ENCODE measurements at places on chromosomes 3 and 15. TPM values are rescaled to one million over a fixed set of nuclear protein-coding genes. Genes with fewer than 3 reads are reported as not detected.
A peak's percentile ranks its signal among the peaks of the same experiment; 100 is the strongest.

The CPLX3 gene
- not detected for total RNA-seq

The SNX22 gene
- total RNA-seq = 2.1 TPM

The MCF2L2 gene
- 12.9 TPM for total RNA-seq

- no peak for DNase-seq
Observed at GRCh38 chr3:126442094-126442855, 33.4 kb downstream of the ZXDC start.

DNA sequence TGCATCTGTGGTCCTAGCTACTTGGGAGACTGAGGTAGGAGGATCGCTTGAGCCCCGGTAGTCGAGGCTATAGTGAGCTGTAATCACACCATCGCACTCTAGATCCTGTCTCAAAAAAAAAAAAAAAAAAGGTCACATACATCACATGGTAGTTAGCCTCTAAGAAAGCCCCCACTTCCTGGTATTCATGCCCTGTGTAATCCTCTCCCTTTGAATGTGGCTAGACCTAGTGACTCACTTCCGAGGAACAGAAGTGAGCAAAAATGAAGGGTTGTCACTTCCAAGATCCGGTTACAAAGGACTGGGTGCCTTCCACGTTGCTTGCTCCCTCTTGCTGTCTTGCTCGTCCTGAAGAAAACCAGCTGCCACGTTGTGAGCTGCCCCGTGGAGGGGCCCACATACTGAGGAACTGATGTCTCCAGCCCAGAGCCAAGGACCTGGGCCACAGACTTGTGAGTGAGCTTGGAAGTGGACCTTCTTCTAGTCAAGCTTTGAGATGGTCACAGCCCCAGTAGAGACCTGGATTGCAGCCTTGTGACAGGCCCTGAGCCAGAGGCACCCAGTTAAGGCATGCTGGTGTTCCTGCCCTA, 12.6 kb upstream of the LCTL start:
- DNase-seq = peak; percentile 76

GRCh38 chr3:134959516-134959915, 164.5 kb downstream of the EPHB1 start:
- no peak for DNase-seq

DNA sequence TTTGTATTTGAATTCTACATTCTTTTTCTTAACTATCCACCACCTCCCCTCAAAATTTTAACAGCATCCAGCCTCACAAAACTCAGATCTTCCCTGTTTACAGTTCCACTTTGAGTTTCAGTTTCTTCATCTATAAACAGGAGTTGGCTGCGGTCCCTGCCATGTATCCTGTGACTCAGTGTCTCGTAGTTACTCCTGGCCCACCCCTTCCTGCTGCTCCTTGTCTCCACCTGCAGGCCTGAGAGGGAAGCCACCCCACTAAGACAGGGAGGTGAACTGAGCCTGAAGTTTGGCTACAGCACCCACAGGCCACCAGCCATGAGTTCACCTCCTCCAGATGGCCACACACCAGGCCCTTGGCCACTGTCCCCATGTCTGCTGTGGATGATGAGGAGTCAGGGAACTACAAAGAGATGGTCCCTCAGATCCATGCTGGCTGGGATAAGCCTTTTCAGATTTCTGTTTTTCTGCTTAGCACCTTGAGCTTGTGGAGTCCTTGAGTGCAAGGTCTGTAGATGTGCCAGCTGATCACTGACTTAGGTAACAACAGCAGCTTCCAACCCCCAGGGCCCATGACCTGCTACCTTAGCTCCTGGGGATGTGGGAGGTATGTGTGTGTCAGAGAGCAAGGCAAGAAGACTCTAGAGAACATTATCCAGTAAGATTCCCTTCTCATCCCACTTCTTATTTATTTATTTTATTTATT, 37.5 kb downstream of the CD86 start:
- peak; percentile 63 for DNase-seq

DNA sequence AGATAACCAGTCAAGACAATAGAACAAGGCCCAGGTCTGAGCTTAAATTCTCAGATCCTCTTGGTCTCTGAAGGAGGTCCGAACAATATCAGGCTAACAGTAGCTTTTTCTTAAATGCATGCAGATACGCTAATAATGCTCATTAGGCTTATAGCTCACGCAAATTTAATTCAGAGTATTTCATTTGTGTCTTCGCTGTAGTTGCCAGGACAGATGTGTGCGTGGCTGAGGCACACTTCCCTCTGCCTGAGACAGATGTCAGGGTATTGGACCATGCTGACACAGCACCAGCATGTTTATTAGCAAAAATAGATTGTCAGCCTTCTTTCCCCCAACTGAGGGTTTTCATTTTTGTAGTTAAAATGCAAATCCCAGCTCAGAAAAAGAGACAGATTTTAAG, 102.9 kb upstream of the BFSP2 start:
- no peak for DNase-seq

- peak; percentile 62 for DNase-seq
Observed at GRCh38 chr3:119145500-119146167, at the start of gene TEX55. TEX55 (plus strand) TSS chr3:119146165; CDS start chr3:119146190, 25 bp downstream.

All from cardiac muscle cell (in vitro differentiated cells and primary cell).